Neural crest cell (in vitro differentiated cells): ENCODE measurements at places on chromosomes 16 and 17. TPM values are rescaled to one million over a fixed set of nuclear protein-coding genes. Genes with fewer than 3 reads are reported as not detected.

Gene TERB1
- total RNA-seq, result 0.25 and 0.26 TPM in 2 replicates

Gene BRD7
- total RNA-seq, result 130 and 163 TPM in 2 replicates

Gene SP6
- 0.16 and 0.25 TPM in 2 replicates for total RNA-seq

Gene SLFN14
- not detected in 2 replicates for total RNA-seq

Gene DPEP3
- not detected in 2 replicates for total RNA-seq

Gene ASB16
- 0.25 and 0.26 TPM in 2 replicates for total RNA-seq

Gene ATP2C2
- 0.16 and 0.30 TPM in 2 replicates for total RNA-seq

Gene ARL4D
- 13.8 and 14.2 TPM in 2 replicates for total RNA-seq

Gene CHD9NB
- 0.61 and 0.75 TPM in 2 replicates for total RNA-seq

Gene SPECC1
- total RNA-seq, result 71.0 and 80.8 TPM in 2 replicates

Gene SEPTIN1
- 2.3 and 2.9 TPM in 2 replicates for total RNA-seq

Gene CLEC3A
- total RNA-seq, result not detected in 2 replicates

Gene LGALS9
- total RNA-seq, result 0.84 and 2.1 TPM in 2 replicates

Gene GPR142
- 0.23 TPM in 1 of 2 replicates, not detected in the other for total RNA-seq

Gene SLC5A2
- not detected in 2 replicates for total RNA-seq

Gene C16orf74
- 1.2 TPM in 2 replicates for total RNA-seq

Gene AIPL1
- not detected in 2 replicates for total RNA-seq

Gene PSMD11
- total RNA-seq, result 139 and 156 TPM in 2 replicates

Gene ASPHD1
- 2.5 and 2.8 TPM in 2 replicates for total RNA-seq

Gene CA5A
- total RNA-seq, result not detected in 2 replicates

Gene KRT39
- total RNA-seq, result not detected in 2 replicates

Gene PIK3R6
- not detected in 2 replicates for total RNA-seq

Gene SCNN1B
- not detected in 2 replicates for total RNA-seq

Gene EMC6
- 53.4 and 54.5 TPM in 2 replicates for total RNA-seq

Gene KRT27
- total RNA-seq, result not detected in 2 replicates

Gene GUCY2D
- not detected in 2 replicates for total RNA-seq

Gene C1QL1
- 7.1 and 7.7 TPM in 2 replicates for total RNA-seq

Gene MT4
- not detected in 2 replicates for total RNA-seq

Gene EPOP
- 13.0 and 13.8 TPM in 2 replicates for total RNA-seq

Gene TMEM114
- not detected in 2 replicates for total RNA-seq

Gene NCBP3
- total RNA-seq, result 61.5 and 65.6 TPM in 2 replicates

Gene SYNGR3
- total RNA-seq, result 2.1 and 2.2 TPM in 2 replicates

Gene FOXO3B
- 25.8 and 28.5 TPM in 2 replicates for total RNA-seq

Gene BORCS6
- 5.5 and 5.6 TPM in 2 replicates for total RNA-seq

Gene C17orf78
- total RNA-seq, result not detected in 2 replicates

Gene CDH3
- 4.2 and 4.3 TPM in 2 replicates for total RNA-seq
